ENCODE measurements at places on chromosomes 3 and 15.

DNA sequence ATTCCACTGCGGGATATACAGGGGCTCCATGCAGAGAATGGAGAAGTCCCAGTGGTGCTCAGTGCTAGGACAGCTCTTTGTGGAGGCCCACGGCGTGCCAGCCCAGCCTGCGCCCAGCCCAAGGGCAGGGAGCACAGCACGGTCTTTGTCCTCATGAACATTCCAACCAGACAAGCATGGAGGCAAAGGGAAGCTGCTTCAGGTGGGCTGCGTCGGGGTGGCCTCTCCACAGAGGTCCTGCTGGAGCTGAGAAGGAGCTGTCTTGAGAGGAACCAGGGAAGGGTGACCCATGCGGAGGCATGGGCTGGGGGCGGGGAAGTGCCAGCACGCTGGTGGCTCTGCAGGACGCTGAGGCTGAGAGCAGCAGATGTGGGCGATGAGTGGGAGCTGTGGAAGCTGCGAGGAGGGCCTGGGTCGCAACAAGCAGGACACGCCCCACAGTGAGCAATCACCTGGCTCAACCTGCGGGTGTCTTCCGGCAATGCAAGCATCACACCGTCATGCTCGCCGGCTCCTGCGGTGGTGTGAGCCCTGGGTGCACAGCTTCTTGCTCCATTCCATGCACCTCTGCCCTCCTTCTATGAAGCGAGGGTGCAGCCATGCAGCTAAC, 14.0 kb upstream of the KLF15 start:
- DNase-seq: no peak

DNA sequence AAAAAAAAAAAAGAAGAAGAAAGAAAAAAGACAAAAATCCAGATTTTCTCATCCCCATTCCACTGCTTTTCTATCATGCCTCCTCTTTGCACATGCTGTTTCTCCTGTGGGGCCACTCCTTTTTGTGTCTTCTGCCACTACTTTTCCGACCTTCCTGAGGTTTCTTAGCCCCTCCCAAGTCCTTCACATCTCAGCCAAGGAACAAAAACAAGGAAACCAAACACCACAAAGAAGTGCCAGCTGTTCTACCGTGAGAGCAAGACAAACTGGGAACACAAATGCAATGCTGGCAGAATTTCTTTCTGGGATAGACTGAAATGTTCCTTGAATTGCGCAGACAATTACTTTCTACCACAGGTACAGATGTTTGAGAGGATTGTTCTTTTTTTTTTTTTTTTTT, 83.2 kb downstream of the MB21D2 start:
- DNase-seq: no peak

DNA sequence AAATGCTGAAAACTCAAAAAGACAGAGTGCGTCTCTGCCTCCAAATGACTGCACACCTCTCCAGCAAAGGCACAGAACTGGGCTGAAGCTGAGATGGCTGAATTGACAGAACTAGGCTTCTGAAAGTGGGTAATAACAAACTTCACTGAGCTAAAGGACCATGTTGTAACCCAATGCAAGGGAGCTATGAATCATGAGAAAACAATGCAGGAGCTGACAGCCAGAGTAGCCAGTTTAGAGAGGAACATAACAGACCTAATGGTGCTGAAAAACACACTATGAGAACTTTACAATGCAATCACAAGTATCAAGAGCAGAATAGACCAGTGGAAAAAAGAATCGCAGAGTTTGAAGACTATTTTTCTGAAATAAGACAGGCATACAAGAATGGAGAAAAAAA, 10.1 kb upstream of the AVEN start:
- DNase-seq: no peak

DNA sequence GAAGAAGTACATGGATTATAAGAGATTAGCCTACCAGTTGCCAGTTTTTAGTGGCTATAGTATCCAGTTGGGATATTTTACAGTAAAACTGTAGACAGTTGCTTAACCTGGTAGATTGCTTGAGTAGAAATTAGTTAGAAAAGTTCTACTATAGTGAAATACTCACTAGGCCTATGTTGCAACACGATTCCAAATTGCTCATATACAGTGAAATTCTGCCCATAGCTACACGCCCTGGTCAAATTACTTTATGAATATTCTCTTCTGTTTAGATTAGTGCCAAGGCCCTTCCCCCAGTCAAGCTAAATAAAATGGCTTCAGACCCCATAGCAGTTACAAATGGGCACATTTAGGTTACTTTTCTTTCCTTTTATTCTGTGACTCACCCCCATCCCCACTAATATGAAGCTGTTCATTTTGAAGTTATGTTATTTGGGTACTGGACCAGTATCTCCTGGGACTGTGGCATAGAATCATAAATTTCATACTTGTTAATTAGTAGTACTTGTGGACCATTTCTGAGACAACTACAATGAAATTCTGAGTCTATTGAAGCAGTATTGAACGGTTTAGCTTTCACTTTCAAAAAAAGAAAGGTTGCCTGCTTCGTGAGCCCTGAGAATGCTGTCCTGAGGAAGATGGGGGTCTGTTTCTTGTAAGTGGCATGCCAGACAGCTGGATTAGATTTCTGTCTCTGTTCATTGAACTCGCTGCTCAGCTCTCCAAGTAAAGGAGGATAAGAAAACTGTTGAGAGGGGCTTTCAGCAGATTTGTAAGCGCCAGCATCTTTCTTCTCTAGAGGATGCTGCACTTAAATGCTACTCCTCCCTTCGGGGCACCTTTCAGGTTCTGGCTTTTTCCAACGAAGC, 65.8 kb upstream of the CFAP20DC start:
- DNase-seq: no peak

- no peak for DNase-seq
These were observed 138.7 kb upstream of the CADM2 start for GRCh38 chr3:84820126-84820525.

GRCh38 chr15:67114046-67114445, 48.6 kb downstream of the SMAD3 start:
- no peak for DNase-seq

- peak; percentile 46 for DNase-seq
These were observed 212.4 kb downstream of the OPA1 start for GRCh38 chr3:193805448-193805847.

DNA sequence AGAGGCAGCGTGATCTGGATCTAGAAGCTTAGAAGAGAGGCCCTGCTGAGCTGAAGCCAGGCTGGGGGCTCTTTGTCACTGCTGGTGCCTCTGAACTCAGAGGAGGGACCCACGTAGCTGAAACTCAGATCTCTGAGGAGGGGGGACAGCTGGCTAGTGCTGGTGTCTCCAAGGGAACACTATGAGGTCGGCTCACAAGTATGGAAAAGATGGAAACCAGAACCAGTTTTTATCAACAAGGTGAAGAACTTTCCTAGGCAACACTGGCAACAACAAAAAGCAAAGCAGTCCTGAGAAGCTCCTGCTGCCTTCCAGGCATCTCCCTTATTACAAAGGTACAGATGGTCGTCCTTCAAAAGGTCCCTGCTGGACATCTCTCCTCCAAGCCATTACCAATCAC, 27.0 kb upstream of the FSTL1 start:
- no peak for DNase-seq

- no peak for DNase-seq
These were observed 14.0 kb downstream of the SMAD6 start for GRCh38 chr15:66715720-66716655.

- DNase-seq: no peak
These were observed 104.9 kb upstream of the MYZAP start for GRCh38 chr15:57486833-57487232.
